ENCODE measurements at places on chromosomes 16 and 17.
A peak's percentile ranks its signal among the peaks of the same experiment; 100 is the strongest.

DNA sequence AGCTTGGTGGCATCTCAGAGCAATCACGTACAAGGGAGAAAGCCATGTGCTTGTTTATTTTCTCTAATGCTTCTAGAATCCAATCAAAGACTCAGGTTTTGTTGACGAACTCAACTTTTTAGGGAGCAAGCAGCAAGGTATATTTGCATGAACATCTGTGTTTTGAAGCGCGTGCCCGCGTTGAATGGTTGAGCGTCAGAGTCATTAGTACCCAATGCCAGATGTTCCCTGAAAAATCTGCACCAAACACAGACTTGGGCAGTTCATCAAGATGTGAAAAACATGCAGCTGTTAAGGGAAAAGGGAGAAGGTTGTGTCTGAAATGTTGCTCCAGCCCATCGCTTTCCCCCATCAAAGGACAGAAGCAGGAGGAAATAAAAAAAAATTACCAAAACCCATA, 170.4 kb downstream of the SNX29 start:
- DNase-seq: no peak

GRCh38 chr16:85165781-85166180, 53.5 kb upstream of the CIBAR2 start:
- no peak for DNase-seq

GRCh38 chr17:52673791-52674190, 515.3 kb upstream of the CA10 start:
- DNase-seq: no peak

DNA sequence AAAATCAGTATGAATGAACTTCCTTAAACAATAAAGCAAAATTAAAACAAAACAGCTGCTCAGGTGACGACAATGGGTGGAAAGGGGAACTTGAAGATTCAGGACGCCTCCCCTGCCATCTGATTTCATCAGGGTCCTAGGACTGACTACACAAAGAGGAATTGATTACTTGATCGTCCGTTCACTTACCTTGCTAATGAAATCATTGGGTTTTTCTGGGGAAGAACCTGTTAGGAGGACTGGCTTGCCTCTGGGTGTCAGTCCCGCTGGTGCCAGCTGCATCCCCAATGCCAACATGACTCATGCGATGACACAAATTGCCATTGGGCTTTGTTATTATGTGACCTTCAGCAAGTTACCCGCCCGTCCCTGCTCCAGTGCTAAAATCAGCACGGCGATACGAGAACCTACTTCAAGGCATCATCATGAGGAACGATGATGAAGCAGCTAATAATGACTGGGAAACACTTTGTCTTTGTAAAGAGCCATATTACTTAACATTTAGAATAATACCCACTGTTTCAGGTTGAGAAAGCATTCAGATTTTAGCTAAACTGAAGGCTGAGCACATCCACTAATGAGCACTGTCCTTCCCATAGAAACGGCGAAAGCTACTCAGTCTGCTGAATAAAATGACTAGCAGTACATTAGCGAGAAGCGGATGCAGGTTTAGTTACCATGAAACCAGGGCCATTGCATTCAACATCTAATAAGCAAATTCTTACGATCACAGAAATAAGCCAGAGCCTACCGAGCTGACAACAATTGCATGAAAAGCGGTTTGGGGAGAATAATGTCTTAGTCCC, 139.4 kb downstream of the ZFHX3 start:
- no peak for DNase-seq

DNA sequence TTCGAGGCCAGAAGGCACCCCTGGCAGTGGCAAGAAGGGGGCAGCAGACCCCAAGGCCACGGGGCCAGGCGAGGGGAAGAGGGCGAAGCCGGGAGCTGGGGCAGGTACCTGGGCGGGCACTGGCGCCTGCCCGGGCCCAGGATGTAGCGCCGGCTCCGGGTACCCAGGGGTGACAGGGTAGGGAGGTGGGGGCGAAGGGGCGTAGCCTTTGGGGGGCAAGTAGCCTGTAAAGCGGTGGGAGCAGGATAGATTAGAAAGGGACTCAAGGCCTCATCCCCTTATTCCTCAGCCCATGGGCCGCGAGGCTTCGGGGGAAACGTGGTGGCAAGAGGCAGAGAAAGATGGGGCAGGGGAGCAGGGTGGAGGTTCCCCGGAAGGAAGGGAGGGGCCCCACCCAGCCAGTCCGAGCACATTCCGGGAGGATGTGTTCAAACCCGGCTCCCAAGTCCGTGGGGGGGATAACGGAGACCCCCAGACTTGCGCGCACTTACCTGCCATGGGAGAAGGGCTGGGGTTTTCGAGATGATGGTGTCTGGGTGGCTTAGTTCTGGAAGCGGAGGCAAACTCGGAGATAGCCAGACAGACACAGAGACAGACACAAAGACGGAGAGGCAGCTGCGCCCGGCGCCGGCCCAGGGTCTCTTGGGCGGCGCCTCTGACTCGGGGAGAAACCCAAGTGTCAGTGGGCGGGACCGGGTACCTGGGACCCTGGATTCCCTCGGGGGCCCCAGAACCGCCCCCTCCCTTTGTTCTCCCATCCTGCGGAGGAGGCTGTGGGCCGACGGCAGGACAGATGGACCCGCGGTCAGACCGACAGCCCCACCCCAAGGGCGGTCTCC, 493 bp downstream of the PLSCR3 start:
- peak; percentile 37 for DNase-seq

DNA sequence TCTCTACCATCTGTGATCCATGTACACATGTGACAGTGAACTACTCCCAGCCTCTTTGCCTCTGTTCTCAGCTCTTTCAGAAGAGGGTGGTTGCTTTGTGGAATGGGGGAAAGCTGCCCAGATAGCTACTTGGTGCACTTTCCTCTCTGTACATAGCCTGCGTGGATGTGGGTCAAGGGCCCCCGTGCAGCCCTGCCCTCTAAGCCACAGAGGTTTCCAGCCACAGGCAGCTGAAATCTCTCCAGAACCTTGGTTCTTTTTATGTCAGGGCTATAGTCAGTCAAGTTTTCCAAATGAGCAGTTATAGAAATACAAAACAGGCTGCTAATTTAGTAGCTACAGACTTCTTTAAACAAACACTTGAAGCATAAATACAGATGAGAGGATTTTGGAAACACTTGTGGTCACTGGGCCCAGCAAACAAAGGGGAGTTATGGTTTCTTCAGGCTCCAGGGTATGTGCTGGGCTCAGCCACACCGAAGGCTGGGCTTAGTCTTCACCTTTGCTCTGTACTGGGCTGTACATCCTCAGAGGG, 199.7 kb upstream of the ASIC2 start:
- no peak for DNase-seq

- no peak for DNase-seq
These were observed 345.0 kb downstream of the SLC39A11 start for GRCh38 chr17:72747501-72747900.

DNA sequence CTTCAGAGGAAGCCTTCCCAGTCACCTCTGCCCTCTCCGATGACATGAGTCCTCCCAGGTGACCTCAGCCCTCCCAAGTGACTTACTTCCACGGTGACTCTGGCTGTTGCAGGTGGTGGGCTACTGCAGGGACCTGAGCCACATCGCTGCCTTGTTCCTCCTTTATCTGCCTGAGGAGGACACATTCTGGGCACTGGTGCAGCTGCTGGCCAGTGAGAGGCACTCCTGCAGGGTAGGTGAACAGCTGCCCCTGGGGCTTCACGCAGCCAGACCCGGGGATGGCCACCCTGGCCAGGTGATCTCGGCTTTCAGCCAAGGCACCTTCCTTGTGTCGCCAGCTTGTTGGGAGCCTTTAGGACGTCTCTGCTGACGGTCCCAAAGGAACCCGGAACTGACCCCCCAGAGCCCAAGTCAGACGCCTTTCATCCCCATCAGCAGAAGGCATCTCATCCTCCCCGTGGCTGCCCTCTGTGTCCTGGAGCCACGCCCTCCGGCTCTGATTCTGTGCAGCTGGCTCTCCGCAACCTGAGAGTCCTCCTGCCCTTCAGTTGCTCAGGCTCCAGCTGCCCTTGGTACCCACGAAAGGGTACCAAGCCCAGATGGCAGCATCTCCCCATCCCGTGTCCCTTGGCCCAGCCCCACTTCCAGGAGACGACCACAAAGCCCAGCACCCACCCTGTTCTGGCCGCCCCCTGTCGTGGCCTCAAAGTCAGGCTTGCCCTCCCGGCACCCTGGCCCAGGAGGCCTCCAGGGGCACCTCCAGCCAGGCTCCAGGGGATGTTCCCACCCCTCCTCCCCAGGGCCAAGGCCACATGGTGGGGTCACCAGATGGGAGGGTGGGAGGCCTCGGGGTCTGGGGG, 81.7 kb downstream of the GOSR1 start:
- no peak for DNase-seq

- no peak for DNase-seq
These were observed 11.6 kb downstream of the AKAP1 start for GRCh38 chr17:57096472-57097202.

GRCh38 chr17:77451245-77451893, 310.6 kb downstream of the SEC14L1 start:
- DNase-seq: no peak

- no peak for DNase-seq
These were observed 197.1 kb upstream of the TBX2 start for GRCh38 chr17:61202564-61202963.

- DNase-seq: no peak
These were observed 66.2 kb upstream of the CACNG3 start for GRCh38 chr16:24189941-24190340.

DNA sequence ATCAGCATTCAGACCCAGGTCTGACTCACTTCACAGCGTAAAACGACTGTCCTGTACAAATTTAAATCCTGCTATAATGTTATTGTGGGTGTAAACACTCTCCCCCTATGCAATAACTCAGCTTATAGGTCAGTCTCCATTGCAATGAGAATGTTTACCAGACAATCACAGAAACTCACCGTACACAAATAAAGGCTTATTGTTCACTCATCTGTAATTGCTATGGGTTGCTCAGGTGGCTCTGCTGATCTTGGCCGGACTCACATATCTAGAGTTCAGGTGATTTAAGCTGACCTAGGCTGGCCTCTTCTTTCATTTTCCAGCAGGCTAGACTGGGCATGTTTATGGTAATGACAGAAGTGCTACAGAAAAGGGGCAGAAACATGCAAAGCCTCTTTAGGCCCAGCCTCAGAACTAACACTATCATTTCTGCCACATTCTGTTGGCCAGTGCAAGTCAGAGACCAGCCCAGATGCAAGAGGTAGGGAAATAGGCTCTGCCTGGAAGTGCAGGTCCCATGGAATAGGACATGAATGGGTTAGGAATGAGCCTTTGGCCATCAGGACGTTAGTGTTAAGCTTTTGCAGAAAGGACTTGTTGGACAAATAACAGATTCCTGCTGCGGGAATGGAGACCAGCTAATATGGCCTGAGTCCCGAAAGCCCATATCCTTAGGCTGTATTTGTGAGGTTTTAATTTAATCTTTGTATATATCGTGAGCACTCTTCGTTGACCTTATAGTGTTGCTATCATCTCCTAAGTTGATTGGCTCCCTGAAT, 44.0 kb downstream of the HLF start:
- no peak for DNase-seq

DNA sequence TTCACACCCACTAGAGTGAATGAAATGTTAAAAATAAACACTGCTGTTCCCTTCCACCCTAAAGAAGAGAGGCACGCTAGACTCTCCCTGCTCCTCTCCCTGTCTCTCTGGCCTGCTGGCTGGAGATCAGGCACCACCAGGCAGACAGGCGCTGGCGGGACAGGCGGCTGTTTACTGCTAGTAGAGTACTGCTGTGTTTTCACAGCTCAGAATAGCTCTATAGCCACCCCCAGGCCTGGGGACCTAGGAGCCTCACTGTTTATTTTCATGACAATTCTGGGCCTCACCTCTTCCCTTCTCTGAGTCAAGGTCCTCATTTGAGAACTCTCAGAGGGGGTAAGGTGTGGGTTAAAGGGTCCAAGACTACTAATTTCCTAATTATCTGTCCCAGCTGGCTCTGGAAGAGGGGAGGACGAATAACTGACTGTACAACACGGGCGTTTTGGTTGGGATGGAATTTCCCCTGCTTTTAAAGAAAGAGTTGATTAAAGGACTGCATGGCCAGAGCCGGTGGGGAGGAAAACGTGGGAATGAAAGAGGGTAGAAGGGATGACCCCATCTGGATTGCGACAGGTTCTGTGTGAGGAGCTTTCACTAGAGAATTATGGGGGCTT, 9.0 kb upstream of the G6PC1 start:
- DNase-seq: no peak

DNA sequence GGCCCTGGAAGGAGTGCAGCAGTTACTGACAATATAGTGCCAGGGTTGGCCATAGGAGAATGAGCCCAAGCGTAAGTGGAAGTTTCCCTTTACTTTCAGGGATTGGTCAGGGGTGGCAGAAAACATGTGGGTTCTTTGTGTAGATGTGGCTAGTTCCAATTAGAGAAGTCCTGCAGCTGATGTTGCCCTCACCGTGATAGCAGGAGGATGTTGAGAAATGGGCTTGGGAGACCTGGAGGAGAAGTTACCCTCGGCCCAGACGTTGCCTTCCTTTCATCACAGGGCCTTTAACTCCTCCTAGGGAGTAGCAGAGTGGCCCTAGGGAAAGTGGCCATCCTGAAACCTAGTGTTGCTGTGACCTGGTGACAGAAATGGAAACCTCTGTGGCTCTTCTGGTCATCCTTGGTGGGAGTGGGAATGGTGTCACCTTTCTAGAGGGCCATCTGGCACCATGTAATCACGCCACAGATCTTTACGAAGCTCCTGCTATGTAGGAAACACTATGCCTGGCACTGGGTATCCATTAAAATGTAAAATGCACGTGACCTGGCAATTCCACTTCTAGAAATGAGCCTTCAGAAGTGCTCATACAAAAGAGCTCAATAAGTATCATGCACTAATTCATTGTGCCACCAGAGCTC, 6.7 kb downstream of the TMEM92 start:
- DNase-seq: no peak

DNA sequence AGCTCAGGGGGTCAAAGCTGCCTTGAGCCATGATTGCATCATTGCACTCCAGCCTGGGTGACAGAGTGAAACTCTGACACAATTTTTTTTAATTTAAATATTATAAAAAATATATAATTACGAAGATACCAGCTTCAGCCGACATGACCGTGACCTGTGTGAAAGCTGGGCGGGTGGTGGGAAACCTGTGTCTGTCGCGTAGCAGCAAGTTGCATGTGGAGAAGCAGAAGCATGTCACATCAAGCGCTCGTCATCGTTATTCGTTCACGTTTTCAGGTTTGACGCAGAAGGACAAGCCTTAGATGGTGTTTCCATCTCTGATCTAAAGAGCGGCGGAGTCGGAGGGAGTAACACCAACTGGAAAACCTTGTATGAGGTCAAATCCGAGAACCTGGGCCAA, 53.7 kb downstream of the RPA1 start:
- DNase-seq: no peak

Data from stimulated activated CD4-positive, alpha-beta T cell treated with anti-CD3 and anti-CD28 coated beads, Interleukin-1b, Interleukin-23, amount 100 ng/mL, for 1 hour (primary cell).